ENCODE measurements at places on chromosomes 7 and 10.

DNA sequence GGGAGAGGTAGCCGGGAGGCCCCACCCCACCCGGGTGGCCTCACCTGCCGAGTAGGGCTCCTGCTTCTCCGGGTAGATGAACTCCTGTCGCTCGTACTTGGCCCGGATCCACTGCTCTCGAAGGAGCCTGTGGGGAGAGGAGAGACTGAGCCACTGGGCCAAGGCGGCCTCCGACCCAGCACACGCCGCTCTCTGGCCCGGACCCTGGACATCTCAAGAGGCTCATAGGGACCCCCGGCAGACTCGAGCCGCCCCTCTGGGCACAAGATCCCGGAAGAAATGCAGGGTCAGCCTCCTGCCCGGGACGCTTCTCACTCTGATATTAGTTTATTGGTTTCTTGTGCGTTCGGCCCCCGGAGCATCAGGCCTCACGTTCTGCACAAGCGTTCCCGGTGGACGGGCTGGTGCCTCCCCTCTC lies 34.5 kb downstream of the ADAP1 start:
- peak; percentile 69 for DNase-seq

GRCh38 chr10:15325243-15325943 lies 45.7 kb downstream of the FAM171A1 start:
- no peak for DNase-seq

- DNase-seq = peak; percentile 87
Observed at GRCh38 chr10:102628451-102628911, 15.8 kb upstream of the TRIM8 start.

DNA sequence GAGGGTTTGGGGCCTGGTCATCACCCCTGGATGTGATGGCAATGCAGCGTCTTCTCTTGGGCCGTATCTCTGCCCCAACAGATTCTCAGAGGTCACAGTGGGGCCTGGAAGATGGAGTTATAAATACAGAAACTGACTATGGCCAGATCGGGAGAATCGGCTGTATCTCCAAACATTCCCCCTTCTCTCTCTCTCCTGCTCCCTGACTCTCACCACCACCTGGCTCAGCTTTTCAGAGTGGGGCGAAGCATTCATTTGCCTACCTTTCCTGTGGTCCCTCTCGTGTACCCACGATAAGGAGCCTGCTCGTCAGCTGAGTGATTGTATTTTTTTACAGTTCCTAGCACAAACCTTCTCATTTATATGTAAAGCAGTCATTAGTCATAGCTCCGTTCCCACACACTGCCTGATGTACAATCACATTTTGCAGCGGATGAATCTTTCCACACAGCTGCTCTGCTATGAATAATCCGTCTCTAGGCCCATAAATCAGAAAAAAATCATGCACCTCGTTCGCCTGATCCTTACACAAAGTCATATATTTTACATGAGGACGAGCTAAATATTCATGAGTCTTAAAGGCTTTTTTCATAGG lies 23.2 kb upstream of the BTRC start:
- no peak for DNase-seq

DNA sequence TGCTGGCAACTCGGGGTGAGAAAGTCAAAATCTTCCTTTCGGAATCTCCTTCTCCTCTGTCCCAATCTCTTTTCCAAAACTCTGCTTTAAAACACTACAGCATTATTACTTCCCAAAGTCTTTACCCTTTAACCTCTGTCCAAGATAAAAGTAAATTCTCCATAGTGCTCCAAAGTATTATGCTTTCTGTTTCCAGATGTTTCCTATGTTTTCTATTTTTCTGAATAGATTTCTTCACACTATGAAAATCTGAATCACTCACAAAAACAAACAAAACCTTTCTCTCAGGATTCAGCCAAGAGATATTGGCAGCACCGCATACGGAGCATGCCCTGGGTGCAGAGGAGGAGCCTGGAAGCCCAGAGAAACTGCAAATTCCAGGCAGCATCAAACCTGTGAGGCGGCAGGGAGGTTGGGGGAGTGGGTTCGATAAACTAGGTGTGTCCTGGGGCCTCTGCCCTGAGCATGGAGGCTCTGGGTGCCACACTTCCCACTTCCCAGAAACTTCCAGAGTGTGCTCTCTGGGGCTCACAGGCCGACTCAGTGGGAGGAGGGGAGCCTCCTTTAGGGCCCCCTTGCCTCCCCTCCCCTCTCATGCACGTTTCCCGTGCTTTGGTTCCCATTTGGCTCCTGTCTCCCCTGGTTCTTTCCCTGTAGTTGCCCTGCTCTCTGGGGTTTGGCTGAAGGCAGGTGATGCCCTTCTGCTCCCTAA lies 35.6 kb downstream of the VIPR2 start:
- peak; percentile 36 for DNase-seq

DNA sequence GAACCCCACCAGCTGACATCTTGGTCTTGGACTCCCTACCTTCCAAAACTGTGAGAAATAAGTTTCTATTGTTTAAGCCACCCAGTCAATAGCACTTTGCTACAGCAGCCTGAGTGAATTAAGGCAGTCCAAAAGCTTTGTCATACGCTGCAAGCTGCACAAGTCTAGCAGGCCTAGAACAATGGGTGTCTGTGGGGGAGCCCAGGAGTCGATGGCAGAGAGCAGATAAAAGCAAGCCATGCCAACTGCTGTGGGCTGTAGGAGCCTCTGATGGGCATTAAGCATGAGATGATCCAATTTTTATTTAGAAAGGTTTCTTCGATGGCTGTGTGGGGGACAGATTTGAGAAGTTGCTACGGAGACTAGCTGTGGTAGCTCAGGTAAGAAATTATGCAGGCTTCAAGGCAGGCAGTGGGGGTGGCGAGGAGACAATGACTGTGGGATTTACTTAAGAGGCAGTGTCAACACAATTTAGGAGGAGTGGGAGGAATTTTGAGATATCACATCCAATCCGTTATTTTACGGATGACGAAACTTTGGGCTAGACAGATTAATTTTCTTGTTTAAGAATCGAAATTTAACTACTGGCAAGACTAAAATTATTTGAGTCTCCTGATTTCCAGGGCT lies 110.4 kb downstream of the NRCAM start:
- no peak for DNase-seq

Measured in posterior vena cava (tissue), 2 donors.